ENCODE measurements at places on chromosomes 5 and 9. TPM values are rescaled to one million over a fixed set of nuclear protein-coding genes. Genes with fewer than 3 reads are reported as not detected.
A peak's percentile ranks its signal among the peaks of the same experiment; 100 is the strongest.

DNA sequence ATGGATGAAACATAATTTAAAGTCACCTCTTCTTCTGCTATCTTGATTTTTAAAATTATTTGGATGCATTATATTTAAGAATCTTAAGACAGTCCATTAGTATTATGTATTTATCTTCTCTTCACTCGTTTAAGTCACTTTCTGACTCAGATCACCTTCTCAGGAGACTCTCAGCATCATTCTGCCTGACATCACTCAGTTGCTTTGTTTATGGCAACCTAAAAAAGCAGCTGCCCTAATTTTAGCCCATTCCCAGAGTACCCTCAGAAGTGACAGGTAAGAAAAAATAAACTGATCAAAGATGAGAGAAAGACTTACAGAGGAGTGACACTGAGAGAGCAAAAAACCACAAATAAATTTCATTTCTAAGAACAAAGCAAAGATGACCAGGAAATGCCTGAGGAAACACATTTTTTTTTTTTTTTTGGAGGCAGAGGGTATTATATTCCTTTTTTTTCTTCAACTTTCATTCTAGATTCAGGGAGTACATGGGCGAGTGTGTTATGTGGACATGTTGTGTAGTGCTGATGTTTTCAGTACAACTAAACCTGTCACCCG lies 140.5 kb downstream of the MUSK start:
- DNase-seq, result no peak

DNA sequence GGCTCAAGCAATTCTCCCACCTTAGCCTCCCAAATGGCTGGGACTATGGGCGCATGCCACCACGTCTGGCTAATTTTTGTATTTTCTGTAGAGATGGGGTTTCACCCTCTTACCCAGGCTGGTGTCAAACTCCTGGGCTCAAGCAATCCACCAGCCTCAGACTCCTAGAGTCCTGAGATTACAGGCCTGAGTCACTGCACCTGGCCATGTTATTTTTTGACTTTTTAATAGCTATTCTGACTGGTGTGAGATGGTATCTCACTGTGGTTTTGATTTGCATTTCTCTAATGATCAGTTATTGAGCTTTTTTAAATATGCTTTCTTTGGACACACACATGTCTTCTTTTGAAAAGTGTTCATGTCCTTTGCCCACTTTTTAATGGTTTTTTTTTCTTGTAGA lies 38.2 kb downstream of the FBXW2 start:
- peak; percentile 13 for DNase-seq

DNA sequence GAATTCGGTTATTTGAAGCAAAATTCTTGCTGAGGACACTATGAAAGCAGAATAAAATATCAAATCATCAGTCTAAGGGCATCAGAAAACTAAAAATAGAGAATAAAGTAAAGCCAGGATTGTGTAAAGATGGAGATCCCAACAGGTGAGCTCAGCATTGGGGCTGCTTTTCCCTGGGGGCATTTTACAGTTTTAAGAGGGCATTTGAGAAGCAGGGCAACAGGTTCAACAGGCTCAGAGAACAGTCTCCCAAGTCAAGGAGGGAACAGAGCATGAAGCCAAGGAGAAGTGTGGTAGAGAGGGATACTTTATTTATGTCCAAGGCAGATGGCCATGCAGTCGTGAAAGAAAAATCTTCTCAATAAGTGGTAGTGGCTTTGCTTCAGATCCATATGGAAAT lies 145.4 kb downstream of the SYK start:
- DNase-seq, result no peak

DNA sequence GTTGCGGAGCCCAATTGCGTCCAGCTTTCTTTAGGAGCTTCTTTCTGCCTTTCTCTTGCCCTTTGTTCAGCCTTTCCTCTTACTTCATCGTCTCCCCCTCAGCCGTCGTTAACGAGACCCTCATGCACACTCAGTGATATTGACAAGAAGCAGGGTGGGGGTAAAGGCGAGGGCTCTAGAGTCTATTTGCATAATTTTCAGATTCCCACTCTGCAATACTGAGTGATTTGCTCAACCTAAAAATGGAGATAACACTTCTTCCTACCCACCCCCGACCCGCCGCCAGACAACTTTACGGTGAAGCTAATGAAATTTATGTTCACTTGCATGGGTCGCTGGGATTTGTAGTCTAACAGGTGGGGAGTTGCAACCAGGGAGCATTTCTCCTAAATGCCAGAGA lies 1.3 kb upstream of the TBC1D2 start:
- DNase-seq, result peak; percentile 38

DNA sequence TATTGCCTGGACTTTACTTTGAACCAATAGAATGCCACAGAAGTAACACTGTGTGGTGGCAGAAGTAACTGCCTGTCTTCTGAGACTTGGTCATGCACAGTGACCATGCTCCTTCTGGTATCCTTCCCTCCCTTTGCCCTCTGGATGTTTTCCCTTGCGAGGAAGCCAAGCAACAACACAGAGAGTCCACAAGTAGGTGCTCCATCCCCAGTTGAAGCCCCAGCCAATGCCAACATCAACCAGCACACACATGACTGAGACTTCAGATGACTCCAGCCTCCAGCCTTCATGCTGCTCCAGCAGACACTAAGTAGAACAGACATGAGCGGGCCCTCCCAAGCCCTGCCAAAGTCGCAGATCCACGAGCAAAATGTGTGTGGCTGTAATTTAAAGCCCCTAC lies 129.6 kb downstream of the EPB41L4A start:
- DNase-seq, result no peak

DNA sequence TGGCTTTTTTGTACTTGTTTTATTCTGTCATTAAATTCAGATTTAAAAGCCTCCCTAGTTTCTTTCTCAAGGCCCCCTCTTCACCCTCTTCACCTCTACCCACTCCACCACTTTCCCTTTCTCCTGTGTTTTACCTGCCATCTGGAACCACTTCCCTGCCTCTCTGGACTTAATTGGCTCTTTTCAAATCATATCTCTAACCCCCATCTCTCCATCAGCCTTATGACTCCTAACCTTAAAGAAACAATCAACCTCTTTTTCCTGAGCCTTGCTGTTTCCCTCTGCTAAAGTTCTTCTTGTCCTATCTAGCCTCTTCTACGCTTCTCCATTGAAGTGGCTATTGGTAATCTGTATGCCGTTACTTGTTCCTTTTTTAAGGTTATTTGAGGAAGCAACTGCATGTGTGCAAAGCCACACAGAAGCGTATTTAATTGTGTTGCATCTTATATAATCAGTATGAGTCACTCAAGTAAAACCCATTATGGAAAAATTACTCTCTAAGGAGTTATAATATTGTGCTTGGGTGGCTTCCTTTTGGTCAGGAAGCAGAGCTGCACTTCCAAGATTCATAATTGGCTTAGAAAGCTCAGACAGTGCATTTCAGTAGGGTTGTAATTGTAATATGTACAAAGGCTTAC lies 653.6 kb upstream of the ITGA1 start:
- DNase-seq, result no peak

- DNase-seq, result no peak
Observed at GRCh38 chr9:75490326-75490725, 400.1 kb upstream of the PCSK5 start.

DNA sequence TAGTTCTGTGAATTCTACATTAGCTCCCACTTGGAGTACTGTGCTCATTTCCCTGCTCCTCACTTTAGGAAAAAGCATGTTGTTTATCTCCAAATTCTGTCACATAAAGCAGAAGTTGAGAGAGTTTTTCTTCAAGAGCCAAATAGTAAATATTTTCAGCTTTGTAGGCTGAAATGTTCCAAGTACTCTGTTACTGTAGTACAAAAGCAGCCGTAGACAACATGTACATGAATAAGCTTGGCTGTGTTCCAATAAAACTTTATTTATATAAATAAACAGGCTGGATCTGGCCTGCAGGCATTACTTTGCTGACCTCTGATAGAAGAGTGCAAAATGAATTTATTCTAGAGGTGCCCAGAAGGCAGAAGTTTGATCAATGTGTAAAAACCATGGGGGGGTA lies 73.0 kb upstream of the AGXT2 start:
- no peak for DNase-seq

GRCh38 chr5:154444556-154445421 lies 1.0 kb upstream of the SAP30L start:
- DNase-seq, result peak; percentile 28

DNA sequence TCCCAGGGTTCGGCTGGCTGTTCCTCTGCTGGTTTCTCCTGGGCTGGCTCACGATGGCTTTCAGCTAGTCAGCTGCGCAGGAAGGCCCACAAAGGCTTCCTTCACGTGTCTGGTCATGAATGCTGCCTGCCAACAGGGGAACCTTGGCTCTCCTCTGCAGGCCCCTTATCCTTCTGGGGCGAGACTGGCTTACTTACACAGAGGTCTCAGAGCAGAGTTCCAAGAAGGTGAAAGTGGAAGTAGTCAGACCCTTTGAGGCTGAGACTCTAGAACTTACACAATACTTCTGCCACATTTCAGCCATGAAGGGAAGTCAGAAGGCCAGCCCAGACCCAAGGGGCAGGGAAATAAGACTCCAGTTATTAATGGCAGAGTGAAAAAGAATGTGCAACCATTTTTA lies 99.5 kb downstream of the LHFPL2 start:
- no peak for DNase-seq

DNA sequence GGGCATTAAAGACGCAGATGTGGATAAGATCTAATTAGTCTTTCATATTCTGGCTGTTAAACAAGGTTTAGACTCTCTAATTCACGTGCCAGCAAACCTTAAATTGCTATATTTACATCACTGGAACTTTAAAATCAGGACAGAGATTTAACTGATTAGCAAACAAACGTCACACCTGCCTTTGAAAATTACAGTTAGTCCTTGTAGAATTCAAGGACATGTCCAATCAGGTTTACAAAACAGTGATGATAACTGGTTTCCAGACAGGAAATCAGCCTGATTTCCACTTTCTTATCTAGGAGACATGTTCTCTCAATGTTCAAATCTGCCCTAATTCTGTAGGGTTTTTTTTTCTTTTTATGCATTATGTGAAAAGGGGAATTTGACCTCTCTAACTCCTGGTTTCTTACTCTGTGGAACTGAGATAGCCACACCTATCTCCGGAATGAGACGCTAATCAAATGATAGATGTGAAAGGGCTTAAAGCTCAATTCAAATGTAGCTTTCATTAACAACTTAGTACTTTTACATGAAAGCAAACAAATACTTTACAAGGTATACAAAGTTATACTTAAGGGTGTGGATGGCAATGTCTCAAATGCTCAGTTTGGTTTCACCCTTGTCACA lies 26.5 kb downstream of the SPINK5 start:
- DNase-seq, result no peak

DNA sequence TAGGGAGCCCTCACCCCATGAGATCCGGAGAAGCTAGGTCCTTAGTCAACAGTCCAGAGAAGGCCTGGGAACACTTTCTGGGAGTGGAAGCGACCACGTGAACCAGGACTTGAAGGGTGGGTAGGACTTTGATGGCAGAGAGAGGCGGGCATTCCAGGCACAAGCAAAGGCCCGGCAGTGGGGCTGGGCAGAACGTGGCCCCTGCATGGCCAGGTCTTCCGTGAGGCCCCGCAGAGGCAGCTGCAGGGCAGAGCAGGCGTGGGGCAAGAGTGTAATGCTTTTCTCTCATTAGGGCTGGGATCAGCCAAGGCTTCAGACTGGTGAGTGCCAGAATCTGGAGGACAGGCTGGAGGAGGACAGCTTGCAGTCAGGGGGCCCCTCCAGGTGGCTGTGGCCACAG lies 184.1 kb downstream of the PAX5 start:
- DNase-seq, result no peak

DNA sequence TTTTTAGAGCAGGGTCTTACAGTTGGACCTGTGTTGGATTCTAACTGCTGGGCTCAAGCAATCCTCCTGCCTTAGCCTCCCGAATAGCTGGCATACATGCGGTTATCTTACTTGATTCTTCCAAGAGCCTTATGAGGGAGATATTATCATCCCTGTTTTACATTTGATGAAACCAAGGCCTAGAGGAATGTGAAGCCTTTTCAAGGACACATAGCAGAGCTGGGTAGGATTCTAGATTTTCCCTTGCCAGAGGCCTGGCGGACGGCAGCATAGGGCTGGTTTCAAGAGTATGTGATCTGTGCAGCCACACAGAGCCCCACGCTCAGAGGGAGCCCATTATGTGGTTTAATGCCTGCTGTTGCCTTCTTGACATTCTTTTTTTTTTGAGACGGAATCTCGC lies 24.2 kb downstream of the NDST1 start:
- DNase-seq, result no peak

DNA sequence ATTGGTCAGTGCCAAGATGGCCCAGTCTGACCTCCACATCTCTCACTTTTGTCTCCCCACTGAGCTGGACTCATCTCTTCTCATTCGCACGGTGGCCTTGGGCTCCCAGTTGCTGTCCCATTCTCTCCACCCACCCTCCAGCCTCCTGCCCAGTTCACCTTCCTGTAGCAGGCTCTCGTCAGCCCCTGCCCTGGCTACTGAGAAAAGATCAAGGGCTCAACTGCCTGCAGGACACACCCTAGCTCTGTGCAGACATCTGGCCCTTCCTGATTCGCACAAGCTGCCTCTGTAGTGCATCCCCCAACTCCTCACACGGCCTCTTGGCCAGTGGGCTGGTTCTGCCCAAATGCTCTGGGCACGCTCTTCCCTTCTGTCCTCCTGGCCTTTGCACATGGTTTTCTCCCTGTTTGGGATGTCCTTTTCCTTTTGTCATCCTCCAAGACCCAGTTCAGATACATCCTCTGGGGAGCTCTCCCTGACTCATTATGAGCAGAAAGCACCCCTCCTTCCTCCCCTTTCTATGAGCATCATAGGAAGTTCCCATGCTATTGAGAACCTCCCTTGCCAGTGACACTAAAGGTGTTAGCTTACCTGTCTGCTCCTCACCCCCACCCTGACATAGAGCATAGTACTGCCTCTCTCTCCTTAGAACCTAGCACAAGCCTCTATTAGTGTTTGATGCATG lies 78.5 kb upstream of the TGFBR1 start:
- DNase-seq, result no peak

GRCh38 chr9:7739595-7739994 lies 60.0 kb downstream of the DMAC1 start:
- no peak for DNase-seq

GRCh38 chr5:140116716-140117115 lies 2.8 kb downstream of the PURA start:
- DNase-seq, result peak; percentile 43

GRCh38 chr5:80987078-80987766 lies 27.1 kb downstream of the RASGRF2 start:
- DNase-seq, result no peak

DNA sequence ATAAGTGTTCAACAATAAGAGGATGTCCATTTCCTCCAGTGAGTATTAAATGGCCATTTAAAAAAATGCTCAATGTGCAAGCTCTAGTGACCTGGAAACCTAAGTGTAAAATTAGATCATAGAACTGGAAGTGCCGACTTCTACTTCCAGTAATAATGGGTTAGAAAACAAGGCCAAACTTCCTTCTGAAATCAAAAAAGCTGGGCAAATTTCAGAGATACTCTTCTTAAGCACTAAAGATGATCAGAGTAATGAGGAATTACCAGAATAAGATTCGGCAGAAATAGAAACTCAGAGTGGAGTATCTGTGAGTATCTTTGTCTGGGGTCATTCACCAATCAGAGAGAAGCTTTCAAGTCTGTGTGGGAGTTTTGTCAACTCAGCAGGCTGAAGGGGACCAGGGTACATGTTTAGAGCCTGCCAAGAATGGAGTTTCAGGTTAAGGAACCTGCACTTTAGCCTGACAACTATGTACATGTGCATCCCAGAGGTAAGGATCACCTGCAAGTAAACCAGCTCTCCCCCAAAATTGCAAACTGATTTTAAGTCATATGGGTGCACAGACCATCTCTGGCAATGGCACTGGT lies 17.1 kb downstream of the FCN2 start:
- no peak for DNase-seq

PCDHGB2 gene
- 10.9 TPM for total RNA-seq

CDH6 gene
- total RNA-seq, result not detected

C5orf46 gene
- not detected for total RNA-seq

PLAC8L1 gene
- 1.7 TPM for total RNA-seq

TMEM232 gene
- total RNA-seq, result 1.7 TPM

BTNL3 gene
- total RNA-seq, result not detected

TAS2R1 gene
- not detected for total RNA-seq
